ENCODE measurements at places on chromosomes 4 and X.

- no peak for DNase-seq
Observed at GRCh38 chr4:32798471-32799159, 2078.4 kb downstream of the PCDH7 start.

GRCh38 chr4:146795711-146796110 lies 150.0 kb downstream of the TTC29 start:
- no peak for DNase-seq

GRCh38 chr4:94221916-94222315 lies 14.3 kb downstream of the SMARCAD1 start:
- DNase-seq: no peak

DNA sequence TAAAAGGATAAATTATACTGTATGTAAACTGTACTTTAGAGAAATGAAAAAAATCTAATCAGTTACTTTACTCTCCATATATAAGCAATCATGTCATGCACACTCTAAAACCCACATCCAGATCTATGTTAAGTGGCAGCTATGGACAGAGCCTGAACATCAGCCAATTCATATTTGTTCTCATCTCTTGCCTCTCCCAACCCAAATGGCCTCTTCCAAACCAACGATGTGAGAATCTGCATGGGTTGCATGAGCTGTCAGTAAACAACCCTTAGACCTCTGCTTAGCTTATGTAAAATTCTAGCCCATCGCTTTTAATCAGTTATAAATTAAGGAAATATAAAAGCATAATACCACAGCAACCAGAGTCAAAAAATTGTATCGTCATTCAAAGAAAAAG lies 288.7 kb upstream of the INTU start:
- no peak for DNase-seq

- no peak for DNase-seq
Observed at GRCh38 chr4:158766434-158767044, 2.3 kb upstream of the FNIP2 start.

DNA sequence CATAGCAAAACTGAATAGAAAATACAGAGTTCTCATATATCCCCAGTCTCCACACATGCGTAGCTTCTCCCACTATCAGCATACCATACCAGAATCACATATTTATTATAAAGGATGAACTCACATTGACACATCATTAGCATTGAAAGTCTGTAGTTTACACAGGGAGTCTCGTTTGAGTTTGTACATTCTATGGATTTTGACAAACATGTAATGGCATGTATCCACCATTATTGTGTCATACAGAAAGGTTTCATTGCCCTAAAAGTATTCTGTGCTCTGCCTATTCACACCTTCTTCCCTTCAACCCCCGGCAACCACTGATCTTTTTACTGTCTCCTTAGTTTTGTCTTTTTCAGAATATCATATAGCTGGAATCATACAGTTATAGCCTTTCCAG lies 562.4 kb downstream of the KCTD8 start:
- DNase-seq: no peak

- DNase-seq: no peak
Observed at GRCh38 chrX:110699109-110699508, 96.5 kb downstream of the CHRDL1 start.

- DNase-seq: no peak
Observed at GRCh38 chr4:38343608-38344007, 320.4 kb upstream of the KLF3 start.

- no peak for DNase-seq
Observed at GRCh38 chrX:23779025-23779424, 3.9 kb upstream of the SAT1 start.

DNA sequence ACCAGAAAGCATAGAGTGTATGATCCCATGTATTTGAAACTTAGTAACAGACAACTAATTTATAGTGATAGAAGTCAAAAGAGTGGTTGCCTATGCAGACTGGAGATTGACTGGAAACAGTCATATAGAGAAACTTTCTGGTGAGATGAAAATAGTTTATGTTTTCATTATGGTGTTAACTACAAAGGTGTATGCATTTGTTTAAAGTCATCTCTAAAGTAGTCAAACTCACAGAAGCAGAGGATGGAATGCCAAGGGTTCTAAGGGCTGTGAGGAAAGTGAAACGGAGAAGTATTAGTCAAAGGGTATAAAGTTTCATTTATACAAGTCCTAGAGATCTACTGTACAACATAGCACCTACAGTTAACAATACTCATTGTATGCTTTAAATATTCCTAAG lies 45.8 kb downstream of the ENOX2 start:
- no peak for DNase-seq

GRCh38 chr4:38155589-38156294 lies 195.5 kb downstream of the PTTG2 start:
- no peak for DNase-seq

DNA sequence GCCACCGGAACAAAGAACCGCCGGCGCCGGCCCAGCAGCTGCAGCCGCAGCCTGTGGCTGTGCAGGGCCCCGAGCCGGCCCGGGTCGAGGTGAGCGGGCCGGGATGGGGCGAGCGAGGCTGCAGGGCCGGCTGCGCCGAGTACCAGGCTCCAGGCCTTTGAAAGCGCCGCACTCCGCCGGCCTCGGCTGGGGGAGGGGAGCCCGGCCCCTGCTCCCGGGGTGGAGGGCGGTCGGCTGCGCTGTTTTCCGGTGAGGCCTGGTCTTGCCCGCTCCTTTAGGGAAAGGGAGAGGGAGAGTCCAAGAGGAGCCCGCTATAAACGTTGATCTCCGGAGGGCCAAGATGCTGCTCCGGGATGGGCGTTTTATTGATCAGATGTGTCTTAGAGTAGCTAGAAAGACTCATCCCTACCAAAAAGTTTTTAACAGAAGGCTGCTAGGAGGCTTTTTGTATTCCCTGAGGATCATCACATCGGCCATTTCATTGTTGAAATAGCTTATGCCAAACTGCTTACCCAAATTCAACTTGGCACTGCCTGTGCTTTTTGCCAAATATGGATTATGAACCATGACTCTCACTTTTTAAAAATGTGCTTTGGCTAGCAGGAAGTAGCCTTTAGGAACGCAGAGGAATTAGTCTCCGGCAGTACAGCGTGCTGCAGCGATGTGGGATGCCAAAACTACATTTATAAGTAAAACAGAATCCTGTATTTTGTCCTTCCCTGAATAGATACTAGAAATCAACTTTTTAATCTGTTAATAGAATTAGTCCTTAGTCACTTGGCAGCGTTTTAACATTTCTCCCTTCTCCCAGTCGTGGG lies 760 bp downstream of the TMEM165 start:
- DNase-seq: peak; percentile 72

GRCh38 chr4:150591904-150592303 lies 10.0 kb downstream of the MAB21L2 start:
- no peak for DNase-seq

DNA sequence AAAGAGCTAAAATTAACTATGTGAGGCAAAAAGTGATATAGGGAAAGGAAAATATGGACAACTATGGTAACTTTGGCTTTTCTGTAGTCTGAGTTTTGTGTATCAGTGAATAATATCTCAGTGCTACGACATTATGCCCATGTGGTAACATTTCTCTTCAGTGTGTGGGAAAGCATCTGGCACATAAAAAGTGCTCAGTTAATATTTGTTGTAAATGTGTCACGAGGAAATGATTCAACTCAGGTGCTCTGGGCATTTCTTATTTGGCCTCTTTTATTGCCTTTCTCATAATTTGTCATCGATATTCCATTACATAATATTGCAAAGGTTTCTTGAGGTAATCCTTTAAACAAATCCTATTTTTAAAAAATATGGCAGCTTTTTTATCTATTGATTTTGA lies 17.6 kb downstream of the OFD1 start:
- DNase-seq: no peak

- DNase-seq: no peak
Observed at GRCh38 chr4:4986841-4987240, 32.4 kb downstream of the CYTL1 start.

DNA sequence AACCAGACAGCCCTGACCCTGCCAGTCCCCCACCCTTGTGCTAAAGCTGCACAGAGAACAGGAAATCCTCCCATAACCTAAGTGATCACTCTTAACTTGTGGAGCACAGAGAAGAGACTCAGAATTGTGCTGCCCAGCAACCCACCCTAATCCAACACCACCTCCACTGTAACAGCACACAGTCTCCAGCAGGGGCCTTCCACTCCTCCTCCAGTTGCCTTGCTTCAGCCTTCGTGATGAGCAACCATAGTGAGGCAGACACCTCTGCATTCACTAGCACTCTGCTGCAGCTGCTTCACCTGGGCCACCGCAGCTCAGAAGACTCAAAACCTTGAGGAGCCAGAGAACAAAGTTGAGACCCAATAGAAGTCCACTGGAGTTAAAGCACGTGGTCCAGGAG lies 7.9 kb upstream of the UGT2B4 start:
- no peak for DNase-seq

DNA sequence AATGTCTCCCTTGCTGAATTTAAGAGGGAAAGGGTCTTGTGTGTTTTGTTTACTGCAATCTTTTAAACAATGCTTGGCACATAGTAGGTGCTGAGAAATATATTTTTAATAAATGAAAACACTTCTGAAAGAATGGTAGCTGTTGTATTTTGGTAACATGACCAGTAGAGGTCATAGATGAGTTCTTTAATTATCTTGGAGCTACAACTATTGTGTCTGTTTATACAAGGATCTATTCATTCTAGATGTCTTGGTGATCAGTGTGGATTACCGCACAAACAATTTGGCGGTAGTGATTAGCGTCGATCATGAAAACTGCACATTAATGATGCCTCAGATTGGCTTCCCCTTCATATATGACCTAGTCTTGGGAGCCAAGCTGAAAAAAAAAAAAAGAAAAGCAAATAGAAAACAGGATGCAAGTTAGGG lies 21.4 kb upstream of the SCRG1 start:
- DNase-seq: no peak

GRCh38 chr4:167587361-167587760 lies 353.1 kb upstream of the SPOCK3 start:
- no peak for DNase-seq

GRCh38 chr4:13705521-13706041 lies 78.1 kb upstream of the BOD1L1 start:
- DNase-seq: no peak

- DNase-seq: no peak
Observed at GRCh38 chr4:20194123-20195013, 57.3 kb upstream of the SLIT2 start.

- DNase-seq: no peak
Observed at GRCh38 chr4:110780538-110780937, 157.7 kb upstream of the PITX2 start.

- no peak for DNase-seq
Observed at GRCh38 chr4:153780221-153780620, 8.7 kb downstream of the SFRP2 start.

- no peak for DNase-seq
Observed at GRCh38 chrX:22934640-22935039, 65.1 kb upstream of the DDX53 start.

GRCh38 chrX:1788300-1788911 lies 173.5 kb downstream of the ASMT start:
- no peak for DNase-seq

DNA sequence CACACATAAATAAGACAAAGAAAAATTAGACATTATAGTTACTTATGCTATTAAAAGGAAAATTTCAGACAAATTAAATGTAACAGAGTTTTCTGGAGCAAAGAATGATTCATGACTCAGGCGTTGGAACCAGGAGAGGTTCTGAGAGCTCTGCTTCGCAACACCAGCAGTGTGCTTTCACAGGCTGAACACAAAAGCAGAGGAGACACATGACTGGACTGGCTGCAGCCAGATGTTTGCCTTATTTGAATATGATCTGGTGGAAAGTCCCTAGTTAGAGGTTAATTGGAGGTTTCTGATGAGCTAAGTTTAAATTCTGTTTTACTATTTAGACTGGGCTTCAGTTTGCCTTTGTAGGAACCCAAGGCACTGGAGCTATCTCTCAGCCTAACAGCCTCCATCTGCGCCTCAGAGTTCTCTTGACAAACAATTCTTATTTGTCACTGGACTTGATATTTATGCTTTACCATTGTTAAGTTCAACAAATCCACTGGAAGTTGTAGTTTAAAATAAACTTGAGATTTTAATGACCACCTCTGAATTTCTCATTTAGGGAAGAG lies 16.2 kb downstream of the BOD1L1 start:
- DNase-seq: no peak

DNA sequence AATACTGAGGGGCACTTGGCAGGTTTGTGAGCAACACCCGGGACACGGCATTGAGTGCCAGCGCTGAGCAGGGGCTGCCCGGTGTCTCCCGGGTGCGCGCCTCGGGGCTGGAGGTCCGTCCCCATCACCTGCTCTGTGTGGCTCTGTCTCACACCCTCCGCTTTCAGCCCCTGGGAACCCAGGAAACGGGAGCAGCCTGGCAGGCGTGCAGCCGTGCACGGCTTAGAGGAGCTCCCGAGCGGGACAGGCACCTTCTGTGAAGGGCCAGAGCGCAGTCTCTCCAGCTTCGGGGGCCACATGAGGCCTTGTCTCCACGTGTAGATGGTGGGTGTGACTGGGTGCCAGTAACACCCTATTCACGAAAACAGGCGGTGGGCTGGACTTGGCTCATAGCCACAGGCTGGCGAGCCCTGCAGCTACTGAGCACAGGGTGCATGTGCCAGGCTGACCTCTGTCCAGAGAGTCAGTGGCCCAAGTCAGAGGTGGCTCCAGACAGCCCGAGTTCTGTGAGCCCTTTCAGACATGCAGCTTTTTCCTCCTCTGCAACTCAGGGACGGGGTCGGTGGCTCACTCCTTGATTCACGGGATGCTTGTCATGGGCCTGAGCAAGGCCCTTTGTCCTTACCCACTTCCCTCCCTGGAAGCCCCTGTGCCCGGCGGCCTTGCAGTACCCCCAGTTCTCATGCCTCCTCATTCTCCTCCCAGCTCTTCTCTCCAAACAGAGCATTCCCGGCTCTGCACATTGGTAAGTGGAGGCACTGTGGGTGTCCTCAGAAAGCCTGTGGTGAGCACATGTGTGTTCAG lies 23.5 kb downstream of the UVSSA start:
- DNase-seq: peak; percentile 19

DNA sequence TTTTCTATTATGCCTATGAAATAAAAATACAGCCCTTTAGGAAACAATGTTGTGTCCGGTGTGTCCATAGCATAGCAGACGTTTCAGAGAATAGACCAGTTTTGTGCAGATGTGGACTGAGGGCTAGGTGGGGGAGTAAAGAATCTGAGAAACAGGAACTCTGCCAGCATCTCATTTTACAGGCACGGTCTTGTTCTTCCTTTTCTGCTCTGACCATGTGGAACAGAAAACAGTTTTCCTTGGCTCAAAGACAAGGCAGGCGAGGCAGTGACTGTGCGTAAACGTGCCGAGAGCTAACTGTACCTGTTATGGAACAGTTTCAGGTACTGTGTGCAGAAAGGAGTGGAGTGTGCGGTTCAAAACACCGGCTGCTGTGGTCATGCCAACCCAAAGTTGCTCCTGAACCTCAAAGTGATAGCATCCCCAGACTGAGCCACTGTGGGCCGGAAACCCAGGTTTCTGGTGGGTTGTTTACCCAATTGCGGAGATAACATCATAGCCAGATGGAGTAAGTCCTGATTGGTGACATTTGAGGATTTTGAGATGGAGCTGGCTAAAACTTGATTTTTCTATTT lies 20.2 kb downstream of the CNGA2 start:
- no peak for DNase-seq
